ENCODE measurements at places on chromosomes 2 and 18.
A peak's percentile ranks its signal among the peaks of the same experiment; 100 is the strongest.

GRCh38 chr2:149049142-149049541 is 10.6 kb downstream of the LYPD6B start:
- no peak for DNase-seq

GRCh38 chr2:81396417-81397019 is 1092.0 kb upstream of the LRRTM1 start:
- DNase-seq = no peak

- DNase-seq = no peak
Observed at GRCh38 chr2:4679391-4679790, 976.0 kb downstream of the DCDC2C start.

DNA sequence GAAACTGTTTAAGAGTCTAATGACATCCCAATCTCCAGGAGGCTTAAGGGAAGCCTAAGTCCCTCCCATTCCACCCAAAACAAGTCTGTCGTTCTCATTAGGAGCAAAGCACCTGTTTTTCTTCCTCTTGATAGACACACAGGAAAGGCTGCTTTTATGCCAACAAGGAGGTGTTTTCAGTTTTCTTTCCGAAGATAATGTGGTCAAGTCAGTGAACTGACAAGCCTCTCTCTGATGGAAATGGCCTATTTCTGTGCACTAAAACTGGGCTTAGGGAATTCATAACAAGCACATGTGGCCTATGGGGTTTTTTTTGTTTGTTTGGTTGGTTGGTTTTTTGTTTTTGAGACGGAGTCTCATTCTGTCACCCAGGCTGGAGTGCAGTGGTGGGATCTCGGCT is 36.2 kb downstream of the FBLN7 start:
- DNase-seq = no peak

- no peak for DNase-seq
Observed at GRCh38 chr2:120613742-120614571, 121.7 kb upstream of the GLI2 start.

DNA sequence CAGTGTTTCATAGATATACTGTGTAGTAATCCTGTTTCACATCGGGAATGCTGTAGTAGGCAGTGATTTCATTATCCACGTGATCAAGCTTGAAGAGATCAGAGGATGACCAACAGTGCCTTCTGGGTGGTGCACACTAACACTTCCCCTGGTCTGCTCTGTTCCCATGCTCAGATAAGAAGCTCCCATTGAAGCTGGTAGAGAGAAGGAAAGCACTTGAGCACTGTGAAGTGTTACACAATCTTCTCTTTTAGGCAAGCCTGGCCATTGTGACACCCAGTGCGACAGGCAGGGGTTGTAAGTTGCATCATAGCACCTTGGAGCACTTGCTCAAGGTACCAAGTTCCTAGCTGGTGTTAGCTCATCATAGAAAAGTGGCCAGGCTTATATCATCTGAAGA is 30.6 kb upstream of the GPD2 start:
- no peak for DNase-seq

DNA sequence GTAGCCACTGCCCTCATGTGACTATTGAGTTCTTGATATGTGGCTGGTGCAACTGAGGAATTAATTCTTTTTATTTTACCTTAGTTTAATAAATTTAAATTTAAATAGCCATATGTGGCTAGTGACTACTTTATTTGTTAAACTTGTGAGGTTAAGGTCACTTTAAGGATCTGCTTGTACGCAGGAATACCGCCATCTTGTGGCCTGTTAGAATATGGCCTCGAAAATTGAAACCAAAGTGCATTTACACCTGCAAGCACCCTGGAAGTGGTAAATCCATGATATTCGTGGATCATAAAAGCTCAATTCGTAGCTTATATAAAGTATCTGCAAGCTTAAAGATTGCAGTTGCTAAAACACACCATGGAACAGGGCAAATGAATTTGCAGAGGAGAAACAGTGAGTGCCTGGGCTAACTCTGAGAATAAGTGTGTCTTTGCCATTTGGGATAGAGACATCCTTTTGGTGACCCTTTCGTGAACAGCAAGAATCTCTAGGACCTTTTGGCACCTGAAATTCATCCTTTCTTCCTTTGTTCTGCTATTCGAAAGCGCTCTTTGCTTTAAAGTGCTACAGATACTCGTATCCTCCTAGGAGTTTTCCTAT is 59.9 kb upstream of the REG3A start:
- peak; percentile 10 for DNase-seq

GRCh38 chr2:109297566-109298490 is 168.8 kb downstream of the SH3RF3 start:
- no peak for DNase-seq
